Muscle of arm (tissue), 14 donors: ENCODE measurements at places on chromosomes 5 and 9.

- no peak for DNase-seq
Observed at GRCh38 chr9:99365233-99365980, 143.3 kb downstream of the SEC61B start.

DNA sequence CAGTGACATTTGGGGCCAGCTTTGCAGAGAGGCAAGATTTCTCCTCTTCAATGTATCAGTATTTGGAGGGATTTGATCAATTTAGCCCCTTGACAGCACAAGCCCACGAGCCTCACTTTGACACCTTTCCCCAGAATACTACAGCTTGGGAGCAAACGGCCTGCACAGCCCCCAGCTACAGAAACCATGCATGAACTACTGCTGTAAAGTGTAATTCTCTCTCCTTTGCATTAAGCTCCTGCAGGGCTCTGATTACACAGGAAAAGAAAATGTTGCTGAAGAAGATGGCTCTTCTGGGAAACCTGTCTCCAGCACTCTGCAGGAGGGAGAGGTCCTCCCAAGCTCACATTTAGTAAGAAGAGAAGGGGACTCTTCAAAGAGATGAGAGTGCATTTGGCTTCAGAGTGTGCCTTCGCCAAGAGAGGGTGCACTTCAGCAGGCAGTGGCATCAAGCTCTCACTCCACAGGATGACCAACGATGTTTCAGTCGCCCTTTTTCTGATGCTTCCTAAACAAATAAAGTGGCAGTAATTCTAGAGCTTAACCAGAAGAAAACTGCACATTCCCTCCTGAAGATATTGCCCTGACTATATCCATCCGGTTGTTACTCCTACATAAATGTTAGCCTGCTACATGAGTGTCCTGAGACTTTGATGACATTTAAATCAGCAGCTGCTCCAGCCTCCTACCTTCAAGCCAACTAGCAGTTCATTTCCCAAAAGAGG is 272.2 kb downstream of the AUH start:
- DNase-seq, result no peak

DNA sequence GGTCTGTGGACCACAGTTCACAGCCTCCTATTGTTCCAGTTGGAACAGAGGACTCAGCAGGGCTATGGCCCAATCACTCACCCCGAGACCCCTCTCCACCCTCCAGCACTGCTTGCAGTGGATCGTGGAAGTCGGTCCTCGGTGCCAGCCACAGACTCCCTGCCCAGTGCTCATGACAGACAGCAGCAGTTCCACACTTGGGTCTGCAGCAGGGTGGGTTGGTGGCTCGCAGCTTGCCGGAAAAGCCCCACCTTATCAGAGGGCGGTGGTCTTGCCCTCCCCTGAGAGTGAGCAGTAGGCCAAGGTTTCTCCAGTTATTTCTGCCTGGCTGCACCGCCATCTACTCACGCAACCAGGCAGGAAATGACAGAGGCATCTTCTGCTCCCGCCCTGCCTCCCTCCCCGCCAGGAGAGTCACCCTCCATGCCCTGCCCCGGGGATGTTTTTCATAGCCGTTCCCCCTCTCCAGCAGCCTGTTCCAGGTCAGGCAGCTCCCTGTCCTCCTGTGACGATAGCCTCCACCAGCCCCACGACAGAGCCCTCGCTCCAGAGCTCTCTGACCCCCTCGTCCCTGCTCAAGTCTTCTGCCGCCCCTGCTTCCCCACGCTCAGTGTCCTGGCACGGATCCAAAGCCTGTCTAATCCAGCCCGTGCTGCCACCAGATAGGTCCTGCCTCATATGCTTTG is 34.5 kb downstream of the UNC5A start:
- DNase-seq, result no peak

DNA sequence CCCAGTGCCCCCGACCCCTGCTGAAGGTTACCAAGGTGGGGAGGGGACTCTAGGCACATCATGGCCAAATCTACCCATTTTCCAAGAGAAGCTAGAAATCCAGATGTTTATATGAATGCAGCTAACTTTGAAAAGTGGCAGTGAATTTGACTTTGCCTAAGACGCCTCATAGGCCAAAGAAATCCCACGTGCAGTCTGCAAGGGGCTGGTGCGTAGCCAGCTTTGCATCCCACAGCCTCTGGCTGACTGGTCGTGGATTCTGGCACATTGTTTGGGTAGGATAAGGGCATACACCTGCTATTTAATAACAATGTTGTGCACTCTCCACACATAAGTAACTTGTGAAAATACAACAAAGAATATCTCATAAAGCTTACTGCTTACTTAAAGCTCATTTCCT is 3.5 kb upstream of the GADD45G start:
- no peak for DNase-seq
